ENCODE measurements at places on chromosomes 4 and X.

DNA sequence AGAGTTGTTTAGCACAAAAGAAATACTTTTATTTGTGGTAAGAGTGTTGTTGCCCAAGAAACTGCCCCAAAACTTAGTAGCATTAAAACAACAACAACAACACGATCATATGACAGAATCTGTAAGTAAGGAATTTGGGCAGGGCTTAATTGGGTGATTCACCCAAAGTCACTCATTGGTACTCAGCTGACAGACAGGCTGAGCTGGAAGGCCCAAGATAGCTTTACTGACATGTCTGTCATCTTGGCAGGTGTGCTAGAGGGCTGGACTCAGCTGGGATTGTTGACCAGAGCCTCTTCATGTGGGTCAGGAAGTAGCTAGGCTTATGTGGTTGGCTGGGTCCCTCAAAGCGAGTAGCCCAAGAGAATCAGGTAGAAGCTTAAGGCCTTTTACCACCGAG, 52.3 kb downstream of the KIAA0232 start:
- DNase-seq: no peak

GRCh38 chrX:275967-276580, 5.1 kb upstream of the PLCXD1 start:
- DNase-seq: peak; percentile 70

DNA sequence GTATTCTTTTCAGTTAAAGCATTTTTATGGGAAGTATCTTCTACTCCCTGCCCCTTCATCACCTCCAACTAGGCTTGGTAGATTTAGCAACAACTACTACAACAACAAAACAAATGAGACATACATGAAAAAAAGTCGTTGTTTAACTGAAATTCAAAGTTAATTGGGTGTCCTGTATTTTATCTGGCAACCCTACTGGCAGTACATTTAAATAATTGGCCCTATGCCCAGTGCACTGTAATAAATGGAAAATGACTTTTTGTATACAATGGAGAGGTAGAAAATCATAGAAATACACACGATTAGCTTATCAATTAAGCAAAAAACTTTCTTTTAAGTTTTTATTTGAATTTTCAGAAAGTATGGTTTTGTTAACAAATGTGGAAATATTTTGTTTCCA, 21.4 kb upstream of the CLGN start:
- no peak for DNase-seq

- no peak for DNase-seq
Observed at GRCh38 chrX:106696502-106696901, 30.0 kb upstream of the RNF128 start.

DNA sequence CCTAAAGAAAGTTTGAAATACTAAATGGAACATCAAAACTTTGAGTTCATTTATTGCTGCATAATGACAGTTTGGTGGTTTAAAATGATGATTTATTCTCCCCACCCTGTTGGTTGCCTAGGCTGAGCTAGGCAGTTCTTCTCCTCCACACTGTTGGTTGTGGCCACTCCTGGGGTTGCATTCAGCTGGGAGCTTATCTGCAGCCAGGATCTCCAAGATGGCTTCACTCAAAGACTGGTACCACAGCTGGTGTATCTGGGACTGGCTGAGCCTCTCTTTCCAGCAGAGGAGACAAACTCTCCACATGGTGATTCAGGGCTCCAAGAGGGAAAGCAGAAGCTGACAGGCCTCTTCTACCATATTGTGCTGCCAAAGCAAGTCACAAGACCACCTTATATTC, 33.1 kb downstream of the MSL3 start:
- no peak for DNase-seq

DNA sequence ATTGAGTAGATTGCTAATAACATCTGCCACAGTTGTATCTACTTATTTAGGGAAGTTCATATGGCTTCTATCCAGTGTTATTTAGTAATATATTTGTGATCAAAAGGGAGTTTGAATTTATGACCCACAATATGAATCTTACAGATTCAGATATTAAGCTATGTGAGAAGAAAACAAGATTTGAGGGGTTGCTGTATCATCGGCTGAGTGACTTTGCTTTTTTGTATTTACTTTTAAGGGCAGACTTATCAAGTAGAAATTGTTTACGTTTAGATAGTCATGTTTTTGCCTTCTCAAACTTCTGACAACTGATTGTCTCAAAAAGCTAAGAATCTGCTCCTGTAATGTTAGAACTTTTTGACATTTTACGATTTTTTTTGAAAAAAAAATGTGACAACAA, 17.2 kb upstream of the DCK start:
- DNase-seq: no peak

Data from inflammatory macrophage treated with lipopolysaccharide for 1 hour (primary cell).